Inflammatory macrophage (primary cell): ENCODE measurements at places on chromosomes 4 and X.

GRCh38 chr4:6727081-6727942 is 11.3 kb downstream of the BLOC1S4 start:
- no peak for DNase-seq

- no peak for DNase-seq
Measured at GRCh38 chrX:2931155-2931554, 2.0 kb upstream of the ARSD start.

DNA sequence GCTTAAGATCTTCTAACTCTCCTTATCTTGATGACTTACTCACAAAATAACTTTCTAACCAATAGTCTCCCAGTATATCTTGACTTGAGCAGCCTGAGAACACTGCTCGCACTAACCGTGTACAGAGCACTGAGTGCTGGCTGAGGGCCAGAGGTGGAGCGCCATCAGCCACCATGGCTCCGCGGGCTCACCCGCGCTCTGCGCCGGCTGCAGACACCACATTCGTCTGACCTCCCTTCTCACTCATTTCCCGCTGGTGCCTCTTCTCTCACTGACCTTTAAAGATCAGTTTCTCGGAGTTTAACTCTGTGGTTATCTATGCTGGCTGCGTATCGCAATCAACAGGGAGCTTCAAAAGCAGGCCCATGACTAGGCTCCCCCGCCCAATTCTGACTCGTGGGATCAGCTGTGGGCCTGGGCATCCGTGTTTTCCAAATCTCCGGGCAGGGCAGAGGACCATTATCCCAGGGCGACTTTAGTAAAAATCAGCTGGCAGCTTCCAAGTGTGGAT is 78.6 kb downstream of the HAUS3 start:
- no peak for DNase-seq

DNA sequence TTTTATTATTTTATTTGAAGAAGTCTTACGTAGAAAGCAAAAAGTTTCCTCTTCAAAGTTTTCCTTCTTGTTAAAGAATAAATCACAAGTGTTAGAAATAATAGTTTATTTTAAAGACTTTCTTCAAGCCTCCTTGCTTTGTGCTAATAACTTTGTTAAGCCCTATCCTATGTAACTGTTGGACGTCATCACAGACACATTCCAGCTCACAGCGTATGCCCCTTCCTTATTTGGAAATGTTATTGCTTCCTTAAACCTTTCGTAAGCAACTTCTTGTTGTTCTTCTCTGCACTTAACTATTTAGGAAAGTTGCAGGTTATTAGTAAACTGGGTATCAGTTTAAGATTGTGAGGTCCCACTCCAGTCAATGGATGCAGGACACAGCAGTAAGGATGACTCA is 7.6 kb upstream of the SRD5A3 start:
- DNase-seq, result peak; percentile 39

- DNase-seq, result no peak
Measured at GRCh38 chr4:177246641-177247584, 62.8 kb upstream of the NEIL3 start.

DNA sequence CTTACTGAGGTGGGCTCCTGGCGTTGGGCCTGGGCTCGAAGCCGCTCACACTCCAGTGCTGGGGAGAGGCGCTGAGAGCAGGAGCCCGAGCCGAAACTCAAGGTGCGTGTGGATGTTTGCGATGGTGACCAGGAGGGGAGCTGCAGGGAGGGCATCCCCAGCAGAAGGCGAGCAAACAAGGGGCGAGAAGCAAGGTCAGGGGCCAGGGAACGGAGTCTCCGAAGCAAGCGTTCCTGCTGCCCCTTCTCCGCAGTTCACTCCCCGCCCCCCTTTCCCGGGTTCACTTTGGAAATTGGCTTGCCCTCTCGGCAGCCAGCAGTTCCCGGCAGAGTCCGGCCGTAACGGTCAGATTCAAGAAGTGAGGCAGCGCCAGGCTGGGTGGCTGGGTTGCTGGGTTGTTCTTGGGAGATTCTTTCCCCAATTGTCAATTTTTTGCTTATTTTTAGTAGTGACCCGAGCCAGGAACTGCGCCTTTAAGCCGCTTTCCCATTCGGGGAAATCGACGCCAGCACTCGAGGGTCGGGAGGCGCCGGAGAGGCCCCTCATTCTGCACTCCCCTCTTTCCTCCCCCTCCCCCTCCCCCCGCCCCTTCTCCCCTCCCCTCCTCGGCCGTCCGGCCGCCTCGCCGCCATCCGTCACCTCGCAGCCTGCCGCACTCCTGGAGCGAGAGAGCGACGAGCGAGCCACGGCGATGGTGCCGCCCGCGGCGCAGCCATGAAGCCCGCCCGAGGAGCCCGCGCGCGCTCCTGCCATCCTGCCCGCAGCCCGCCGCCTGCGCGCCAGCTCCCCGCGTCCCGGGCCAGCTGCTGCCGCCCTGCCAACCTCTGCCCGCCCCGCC is at the start of gene FRMPD3:
FRMPD3 (plus strand) TSS at position 655 of the 838 bp plus-strand sequence. CDS start 76,937 bp downstream, outside the sequence.
- DNase-seq, result no peak

- DNase-seq, result no peak
Measured at GRCh38 chr4:158859661-158860060, 90.8 kb downstream of the FNIP2 start.

- no peak for DNase-seq
Measured at GRCh38 chr4:172657081-172657480, 511.5 kb upstream of the GALNT7 start.

GRCh38 chr4:145644699-145645098 is 25.5 kb downstream of the MMAA start:
- DNase-seq, result no peak

GRCh38 chrX:40158036-40158706 is 60.4 kb upstream of the BCOR start:
- DNase-seq, result no peak

GRCh38 chr4:81724925-81725329 is 253.2 kb upstream of the RASGEF1B start:
- DNase-seq, result peak; percentile 97

GRCh38 chr4:54268151-54268550 is 39.1 kb downstream of the PDGFRA start:
- no peak for DNase-seq

DNA sequence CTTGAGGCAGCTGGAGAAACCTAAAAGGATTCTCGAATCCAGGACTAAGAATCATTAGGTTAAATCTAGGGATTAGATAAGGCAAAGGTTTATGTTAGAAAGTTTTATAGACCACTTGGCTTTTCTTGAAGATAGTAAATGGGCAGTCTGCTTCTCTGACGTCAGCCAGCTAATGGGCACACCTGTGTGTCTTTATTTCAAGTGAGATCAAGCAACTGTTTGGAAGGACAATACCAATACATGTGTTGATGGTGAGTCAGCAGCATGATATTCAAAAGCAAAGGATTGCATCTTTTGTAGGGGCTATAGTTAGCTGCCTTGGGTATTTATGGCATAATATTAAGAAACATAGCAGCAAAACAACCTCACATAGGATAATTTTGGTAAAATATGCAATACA is 46.5 kb upstream of the GRPR start:
- DNase-seq, result no peak

DNA sequence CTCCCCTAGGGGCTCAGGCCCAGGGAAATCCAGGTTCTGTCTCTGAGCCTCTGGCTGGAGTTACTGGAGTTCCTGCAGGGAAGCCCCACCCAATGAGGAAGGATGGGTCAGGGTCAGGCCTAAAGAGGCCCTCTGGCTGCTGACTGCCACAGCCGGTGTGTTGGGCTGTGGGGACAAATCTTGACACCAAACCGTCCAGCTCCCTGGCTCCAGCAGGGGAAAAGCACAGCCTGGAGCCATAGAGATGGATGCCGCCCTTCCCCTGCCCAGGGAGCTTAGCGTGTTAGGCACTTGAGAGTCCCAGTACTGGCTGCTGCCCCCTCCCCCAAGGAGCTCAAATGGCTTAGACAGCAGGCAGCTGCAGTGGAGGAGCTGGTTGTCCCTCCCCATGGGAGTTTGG is 321.3 kb upstream of the LCORL start:
- DNase-seq, result no peak

DNA sequence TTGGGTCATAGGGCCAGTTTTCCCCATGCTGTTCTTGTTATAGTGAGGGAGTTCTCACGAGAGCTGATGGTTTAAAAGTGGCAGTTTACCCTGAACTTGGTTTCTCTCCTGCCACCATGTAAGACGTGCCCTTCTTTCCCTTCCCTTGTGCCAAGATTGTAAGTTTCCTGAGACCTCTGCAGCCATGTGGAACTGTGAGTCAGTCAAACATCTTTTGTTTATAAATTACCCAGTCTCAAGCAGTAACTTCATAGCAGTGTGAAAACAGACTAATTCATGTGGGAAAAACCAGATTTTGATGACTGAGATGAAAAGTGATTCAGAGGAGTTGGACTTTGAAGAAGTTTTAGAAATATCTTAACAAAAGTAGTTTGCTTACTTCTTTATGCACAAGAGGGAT is 101.4 kb downstream of the ARHGAP10 start:
- DNase-seq, result no peak

GRCh38 chr4:186137196-186137794 is 32.8 kb downstream of the FAM149A start:
- peak; percentile 16 for DNase-seq

- DNase-seq, result peak; percentile 3
Measured at GRCh38 chr4:101419336-101420135, 72.2 kb upstream of the PPP3CA start.

DNA sequence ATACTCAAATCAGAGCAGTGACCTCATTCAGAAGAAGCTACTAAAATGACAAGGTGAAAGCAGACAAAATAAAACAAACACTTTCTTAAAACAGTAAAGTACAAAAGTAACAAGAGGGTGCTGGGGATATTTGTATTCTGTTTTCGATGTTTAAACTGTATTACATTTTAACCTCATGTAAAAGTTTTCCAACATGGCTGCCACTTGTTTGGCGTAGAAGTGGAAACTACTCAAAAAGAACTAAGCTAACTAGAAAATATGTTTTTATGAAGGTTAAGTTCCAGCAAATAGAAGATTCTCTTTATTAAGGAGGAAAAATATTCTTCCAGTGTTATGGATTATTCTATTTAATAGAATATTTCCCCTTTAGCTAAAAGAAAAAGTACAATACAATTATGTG is 155.0 kb downstream of the FBXW7 start:
- DNase-seq, result no peak

GRCh38 chrX:48823053-48823452 is 3.3 kb upstream of the ERAS start:
- DNase-seq, result no peak

DNA sequence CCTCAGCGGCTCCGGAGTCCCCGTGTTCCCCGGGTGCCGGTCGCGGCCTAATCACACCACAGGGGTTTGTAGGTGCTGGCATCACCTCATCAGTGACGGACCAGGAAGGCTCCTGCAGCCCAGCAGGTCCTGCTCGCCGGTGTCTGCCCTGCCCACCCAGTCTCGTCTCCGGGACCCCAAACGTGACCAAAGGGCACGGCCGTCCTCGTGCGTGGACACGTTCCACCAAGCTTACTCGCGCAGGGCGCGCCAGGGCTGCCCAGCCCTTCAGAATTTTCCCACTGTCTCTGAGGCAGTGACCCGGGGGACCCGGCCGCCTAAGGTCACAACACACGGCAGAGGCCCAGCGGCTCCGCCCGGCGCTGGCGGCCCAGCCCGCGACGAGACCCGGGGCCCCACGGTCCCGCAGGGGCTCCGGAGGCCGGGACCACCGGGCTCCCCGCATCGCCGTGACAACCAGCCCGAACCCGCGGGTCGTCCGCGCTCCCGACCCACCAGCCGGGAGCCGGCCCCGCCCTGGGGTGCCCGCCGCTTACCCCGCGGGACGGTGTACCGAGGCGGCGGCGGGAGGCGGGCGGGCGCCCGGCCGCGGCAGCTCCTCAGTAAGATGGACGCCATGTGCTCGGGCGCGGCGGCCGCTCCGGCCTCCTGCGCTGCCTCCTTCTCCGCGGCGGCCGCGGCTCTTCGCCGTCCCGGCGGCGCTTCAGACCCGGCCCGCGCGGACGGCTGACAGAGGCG is 454 bp downstream of the LETM1 start:
- no peak for DNase-seq

DNA sequence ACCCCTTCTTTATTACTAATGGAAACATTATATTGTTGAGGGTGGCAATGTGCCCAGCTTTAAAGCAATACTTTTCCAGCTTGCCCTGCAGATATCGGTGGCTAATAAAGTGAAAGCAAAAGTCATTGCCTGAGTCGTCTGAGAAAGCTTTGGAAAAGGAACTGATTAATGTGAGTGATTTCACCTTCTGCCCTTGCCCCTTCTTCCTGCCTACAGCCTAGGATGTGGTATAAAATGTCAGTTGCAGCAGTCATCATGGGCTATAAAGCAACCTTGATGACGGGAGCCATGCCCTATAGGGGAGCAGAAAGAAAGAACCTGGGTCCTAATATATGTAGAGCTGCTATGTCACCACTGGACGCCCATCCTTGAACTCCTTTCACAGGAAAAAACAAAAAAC is 132.4 kb upstream of the USP9X start:
- peak; percentile 36 for DNase-seq

- DNase-seq, result no peak
Measured at GRCh38 chr4:156825074-156825473, 146.5 kb downstream of the PDGFC start.

DNA sequence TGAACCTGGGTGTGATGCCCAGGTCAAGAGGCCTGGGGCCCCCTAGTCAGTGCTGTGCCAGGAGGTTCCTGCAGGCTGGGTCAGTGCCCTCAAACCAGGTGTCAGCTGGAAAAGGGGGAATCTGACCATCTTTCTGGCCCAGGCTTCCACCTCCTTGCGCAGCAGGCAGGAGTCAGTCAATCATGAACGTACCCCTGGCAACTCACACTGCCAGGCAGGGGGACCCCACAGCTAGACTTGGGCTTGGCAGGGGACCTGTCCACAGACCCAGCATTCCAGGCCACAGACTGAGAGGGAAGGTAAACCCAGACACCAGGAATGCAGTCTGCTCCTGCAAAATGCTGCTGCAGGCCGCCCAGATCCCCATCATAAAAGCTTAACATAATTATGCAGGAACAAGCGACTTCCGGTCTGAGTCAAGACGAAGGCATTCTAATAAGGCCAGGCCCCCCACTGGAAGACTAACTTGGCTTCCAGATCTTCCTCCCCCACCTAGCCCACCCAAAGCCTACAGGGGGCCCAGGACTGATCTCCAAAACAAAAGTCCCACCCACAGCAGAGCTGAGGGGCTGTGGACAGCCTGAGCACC is 156.3 kb downstream of the BCOR start:
- no peak for DNase-seq

- no peak for DNase-seq
Measured at GRCh38 chr4:74307170-74307569, 1.1 kb upstream of the EPGN start.

DNA sequence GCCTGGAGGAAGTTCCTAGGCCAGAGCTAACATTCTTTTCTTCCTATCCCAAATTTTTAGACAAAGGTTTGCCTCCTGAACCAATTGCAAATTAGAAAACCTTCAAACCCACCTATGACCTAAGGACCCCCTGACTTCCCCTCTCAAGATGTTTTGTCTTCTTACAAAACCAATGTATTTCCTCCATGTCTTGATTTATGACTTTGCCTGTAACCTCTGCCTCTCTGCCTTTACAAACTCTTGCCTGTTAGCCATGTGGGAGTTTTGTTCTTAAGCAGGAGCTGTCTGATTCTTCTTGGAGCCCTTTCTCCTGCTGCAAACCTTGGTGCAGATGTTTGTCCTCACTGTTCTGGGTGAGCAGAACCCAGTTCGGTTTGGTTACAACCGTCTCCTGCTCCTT is 222.3 kb upstream of the BOD1L1 start:
- DNase-seq, result no peak
